ENCODE measurements at places on chromosomes 7 and 10.

- DNase-seq = no peak
These were observed 167.9 kb downstream of the PARD3 start for GRCh38 chr10:34647160-34647559.

DNA sequence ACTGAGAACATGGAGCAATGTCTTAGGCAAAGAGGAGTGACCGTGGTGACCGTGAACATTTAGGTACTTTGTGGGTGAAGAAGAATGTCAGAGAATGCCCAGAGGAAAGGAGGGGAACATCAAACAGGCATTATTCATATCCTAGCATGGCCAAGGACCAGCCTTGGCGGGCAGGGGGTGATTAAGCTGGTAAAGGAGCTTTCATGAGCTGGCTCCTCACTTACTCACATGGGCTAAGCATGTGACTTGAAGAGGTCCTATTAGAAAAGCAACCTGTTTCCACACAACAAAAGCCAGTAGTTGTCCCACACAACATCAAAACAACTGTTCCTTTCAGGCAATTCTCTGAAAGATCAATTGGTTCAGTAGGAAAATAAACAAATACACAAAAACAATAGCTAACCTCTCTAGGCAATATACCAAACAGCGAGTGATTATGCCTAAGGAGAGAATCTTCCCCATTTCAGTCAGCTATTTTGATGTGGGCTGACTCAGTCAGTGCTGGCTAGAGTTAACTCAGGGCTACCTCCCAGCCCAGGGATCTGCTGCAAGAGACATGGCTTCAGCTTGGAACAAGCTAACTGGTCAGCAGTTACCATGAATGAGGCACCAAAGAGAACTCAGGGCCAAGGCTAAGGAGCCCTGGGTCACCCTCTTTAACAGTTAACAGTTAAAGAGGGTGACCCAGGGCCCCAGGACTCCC, 283.5 kb downstream of the ARHGAP12 start:
- no peak for DNase-seq

- no peak for DNase-seq
These were observed 47.0 kb downstream of the TBATA start for GRCh38 chr10:70738006-70738760.

DNA sequence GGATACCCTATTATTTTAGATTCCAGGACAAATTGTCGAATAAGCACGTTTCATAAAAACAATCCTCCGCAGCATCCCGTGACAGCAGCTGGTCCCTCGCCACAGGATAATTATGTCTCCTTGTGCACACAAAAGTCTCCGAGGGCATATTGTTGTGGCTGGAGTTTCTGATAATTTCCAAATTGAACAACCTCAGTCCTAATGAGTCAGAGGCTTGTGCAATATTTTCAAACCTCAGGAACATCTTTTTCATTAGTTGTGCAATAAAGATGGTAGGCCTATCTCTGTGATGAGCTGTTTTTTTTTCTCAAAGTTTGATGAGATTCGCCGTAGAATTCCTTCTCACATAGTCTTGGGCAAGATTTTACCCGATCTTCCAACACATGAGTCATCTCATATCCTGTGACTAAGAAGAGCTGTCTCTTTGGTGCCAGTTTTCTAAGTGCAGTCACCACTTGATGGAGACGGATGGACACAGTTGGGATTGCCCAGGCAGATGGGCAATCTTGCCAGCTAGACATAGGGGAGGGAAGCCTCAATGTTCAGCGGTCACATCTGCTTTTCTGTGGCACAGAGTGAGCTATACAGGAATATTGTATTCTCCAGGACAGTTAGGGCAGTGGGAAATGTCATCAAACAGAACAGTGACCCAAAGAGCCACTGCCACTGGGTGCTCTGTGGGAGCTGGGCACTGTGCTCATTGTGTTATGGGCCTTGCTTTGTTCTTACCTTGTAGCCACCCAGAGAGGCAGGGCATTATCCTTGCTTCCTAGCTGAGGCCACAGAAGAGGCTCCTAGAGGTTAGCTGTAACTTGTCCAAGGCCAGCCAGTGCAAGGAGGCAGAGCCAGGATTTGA, 7.8 kb downstream of the HTRA1 start:
- no peak for DNase-seq
